ENCODE measurements at places on chromosomes 13 and 19.

- DNase-seq = no peak
Measured at GRCh38 chr19:33441277-33441699, 67.8 kb downstream of the CEBPG start.

DNA sequence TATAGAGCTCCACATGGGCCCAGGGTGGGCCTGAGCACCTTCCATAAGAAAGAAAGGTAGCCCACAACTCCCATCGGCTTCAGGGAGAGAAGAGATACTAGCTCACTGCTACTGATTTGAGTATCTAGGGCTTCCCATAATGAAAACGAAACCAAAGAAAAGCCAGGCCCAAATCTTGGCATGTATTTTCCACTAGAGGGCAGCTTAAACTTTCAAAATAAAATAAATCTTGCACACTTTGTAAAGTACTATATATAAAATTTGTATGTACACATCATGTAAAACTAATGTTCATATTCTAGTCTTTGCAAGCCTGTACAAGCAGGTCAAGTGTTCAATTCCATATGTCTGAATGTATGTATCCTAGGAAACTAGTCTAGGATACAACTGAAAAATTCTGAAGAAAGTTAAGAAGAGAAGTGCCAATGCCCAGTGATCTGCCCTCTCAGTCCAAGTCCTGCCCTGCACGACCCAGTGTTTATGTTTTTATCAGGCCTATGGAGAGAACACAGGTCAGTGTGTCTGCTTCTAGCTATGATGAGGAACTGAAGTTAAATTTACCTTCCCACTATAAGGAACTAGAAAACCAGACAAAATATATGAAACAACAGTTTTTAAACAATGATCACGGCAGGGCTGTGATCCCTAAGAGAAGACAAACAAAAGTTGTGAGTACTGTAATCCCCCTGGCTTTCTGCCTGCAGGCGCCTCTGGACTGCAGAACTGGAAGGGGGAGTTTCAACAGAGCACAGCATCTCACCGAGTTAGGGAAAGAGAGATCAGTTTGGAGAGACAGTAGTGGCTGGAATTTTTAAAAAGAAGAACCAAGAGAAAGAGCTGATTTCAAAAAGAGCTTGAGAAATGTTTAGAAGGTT, 475.7 kb downstream of the UQCRFS1 start:
- peak; percentile 52 for DNase-seq

- DNase-seq = no peak
Measured at GRCh38 chr13:83449668-83450395, 432.4 kb downstream of the SLITRK1 start.

DNA sequence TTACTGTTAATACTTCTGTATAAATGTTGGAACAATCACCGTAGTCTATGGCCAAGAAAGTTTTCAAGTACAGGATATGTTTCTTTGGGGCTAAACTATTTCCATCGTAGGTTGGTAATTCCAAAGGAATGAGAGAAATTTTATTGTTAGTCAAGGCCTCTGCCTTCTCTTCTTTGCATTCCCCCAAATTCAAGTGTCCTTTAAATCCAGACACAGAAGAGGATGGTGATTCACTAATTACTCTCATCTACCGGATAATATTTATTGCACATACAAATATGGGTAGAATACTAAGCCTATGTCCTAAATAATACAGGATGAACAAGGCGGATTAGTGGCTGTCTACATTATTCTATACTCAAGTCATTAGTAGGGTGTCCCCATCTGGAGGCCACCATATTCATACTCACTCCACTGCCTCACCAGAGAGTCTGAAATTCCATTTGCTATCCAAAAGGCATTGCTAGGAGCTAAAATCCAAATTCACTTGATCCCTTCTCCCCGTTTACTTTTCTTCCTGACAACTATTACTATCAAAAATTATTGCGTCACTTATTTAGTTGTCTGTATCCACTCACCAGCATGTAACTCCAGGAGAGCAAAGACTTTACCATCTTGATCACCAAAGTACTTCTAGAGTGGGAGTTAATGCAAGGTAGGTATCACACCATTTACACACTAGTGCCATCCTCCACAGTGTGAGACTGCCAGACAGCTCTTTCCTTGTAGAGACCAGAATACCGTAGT, 82.4 kb upstream of the SGCG start:
- no peak for DNase-seq

DNA sequence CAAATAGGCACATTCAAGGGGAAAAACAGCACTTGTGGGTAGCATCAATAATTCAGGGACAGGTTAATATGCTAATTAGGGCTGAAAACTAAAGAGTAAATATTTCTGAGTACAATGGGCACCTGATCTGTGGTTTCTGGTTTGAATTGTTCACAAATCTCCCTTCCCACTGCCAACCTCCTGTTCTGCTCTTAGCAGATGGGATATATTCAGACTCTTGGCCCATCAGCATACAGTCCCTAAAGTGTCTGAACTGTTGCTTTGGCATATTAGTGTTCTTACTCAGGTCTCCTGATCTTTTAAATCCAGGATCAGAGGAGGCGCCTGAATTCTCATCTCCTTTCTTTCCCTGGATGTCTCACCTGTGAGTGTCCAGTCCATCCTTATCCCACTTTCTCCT, 8.2 kb upstream of the LRCH1 start:
- peak; percentile 14 for DNase-seq

- no peak for DNase-seq
Measured at GRCh38 chr13:36612230-36612629, 61.6 kb upstream of the SERTM1 start.

- DNase-seq = no peak
Measured at GRCh38 chr13:54394085-54394700, 1365.6 kb downstream of the OLFM4 start.

DNA sequence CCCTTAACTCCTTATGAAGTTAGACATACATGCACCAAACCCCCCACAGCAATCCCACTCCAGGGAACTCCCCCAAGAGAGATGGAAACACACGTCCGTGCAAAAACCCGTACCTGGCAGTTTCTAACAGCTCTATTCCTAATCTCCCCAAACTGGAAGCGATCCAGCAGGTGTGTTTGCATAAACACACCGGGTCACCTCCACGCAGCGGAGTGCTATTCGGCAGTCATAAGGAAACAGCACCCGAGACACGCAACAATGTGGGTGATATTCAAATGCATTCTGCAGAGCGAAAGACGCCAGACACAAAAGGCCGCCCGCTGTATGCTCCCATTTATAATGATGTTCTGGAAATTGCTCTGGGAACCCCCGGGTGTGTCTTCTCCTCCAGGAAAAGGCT, 6.8 kb upstream of the ZNRF4 start:
- no peak for DNase-seq

DNA sequence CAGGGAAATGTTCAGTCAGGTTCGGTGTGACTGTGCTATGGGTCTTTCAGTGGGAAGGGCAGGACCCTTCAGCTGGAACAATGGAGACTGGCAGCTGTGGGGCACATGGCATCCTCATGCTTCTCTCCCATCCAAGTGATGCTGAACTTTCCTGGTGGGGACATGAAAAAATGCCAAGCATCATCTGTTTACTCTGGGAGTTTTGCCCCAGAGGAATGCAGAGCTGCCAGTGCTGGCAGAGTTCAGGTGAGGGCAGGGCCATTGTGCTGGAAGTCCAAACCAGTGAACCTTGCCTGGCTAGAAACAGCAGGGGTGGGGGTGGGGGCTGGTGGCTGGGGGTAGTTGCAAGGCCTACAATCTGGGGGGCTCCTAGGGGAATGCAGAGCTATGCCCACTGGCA, 1320.6 kb downstream of the PCDH9 start:
- no peak for DNase-seq

GRCh38 chr13:44147648-44148047, 226.0 kb upstream of the SERP2 start:
- no peak for DNase-seq

DNA sequence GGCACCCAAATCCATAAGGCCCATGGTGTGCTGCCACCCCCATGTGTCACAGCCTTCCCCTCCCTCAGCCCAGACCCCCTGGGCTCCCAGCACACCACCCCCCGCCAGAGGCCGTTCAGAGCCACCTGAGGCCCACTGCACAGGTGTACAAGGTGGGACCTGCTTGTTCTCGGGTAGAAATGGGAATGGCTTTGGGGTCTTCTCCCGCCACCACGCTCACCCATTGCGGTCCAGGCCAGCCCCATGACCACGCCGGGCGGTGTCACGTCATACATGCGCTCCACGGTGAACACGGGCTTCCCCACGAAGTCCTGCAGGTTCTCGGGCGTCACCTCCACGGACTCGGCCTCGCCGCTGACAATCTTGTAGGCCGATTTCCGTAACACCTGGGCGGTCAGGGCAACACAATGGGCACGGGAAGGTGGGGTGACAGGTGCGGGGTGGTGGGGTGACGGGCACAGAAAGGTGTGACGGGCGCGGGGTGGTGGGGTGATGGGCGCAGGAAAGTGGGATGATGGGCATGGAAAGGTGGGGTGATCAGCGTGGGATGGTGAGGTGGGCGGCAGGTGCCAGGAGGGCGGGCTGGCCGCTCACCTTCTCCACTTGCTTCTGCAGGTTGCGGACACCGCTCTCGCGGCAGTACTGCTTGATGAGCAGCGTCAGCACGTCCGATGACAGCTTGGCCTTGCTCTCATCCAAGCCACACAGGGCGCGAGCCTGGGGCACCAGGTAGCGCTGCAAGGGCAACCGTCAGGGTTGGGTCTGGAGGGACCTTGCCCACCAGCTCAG, 4.3 kb downstream of the RPL36 start:
- DNase-seq = no peak

DNA sequence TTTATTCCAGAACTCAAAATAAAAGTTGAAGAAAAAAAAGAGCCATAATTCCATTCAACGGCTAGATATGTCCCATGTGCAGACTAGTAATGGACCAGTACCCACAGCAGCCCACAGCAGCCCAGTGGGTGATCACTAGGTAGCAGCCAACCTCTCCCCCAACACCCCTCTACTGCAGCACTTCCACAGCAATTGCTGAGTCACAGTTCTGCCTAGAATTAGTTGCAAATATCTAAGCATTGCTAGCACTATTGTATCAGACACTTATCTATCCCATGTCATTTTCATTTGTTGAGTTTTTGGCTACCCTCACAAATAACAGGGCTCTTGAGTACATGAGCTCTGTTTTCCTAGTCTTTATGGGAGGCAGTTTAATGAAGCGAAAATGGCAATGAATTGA, 258.7 kb downstream of the RAP2A start:
- no peak for DNase-seq

GRCh38 chr13:37306778-37307544, 201.5 kb upstream of the CSNK1A1L start:
- no peak for DNase-seq

- no peak for DNase-seq
Measured at GRCh38 chr13:36807616-36808015, 11.4 kb upstream of the RFXAP start.

DNA sequence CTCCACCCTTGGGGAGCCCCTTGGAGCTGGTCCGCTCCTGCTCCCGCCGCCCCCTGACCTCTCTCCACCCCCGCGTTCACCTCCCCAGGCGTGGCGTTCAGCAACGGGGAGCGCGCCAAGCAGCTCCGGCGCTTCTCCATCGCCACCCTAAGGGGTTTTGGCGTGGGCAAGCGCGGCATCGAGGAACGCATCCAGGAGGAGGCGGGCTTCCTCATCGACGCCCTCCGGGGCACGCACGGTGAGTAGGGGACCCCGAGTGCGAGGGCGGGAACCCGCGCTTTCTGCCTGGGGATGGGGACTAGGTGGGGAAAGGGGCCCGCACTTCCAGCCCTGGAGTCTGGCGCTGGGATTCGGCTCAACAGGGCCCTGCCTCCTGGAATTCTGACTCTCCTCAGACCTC, 1.7 kb downstream of the CYP2A13 start:
- no peak for DNase-seq

DNA sequence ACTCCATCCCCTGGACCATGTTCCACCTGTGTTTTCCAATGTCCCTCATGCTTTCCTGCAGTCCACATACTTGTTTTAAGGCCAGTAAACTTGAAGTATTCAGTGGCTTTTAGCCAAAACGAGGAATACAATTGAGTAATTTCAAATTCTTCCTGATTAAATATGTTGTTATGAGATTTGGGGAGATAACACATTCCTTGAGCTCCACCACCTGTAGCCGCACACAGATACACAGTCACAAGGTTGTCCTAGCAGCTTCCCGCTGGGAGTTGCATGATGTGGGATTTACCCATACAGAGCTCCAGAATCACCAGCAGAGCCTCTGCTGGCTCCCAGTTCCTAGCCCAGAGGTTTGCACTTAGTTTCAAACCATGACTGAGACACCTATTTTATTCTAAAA, 53.6 kb upstream of the FRY start:
- DNase-seq = no peak

GRCh38 chr13:50843257-50844083, at the start of gene DLEU7:
Gene DLEU7 (minus strand): TSS chr13:50843692. CDS start chr13:50843646, 46 bp downstream.
- DNase-seq = no peak

DNA sequence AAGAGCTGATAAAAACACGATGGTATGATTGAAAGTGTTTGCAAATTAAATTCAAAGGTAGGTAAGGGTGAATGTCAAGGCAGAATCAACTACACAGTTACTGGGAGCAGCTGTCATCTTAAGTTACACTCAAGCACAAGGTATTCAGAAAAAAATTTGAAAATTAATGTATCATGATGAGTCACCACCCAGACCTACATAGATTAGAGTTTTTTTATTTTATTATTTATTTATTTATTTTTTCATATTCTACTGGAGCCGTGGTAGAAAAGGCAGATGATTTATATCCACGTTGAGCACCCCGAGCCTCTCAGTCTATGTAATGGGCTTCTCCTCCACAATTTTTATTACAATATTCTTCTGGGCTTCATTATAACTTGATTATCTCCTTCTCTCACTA, 728.9 kb upstream of the ARGLU1 start:
- no peak for DNase-seq

GRCh38 chr13:94703721-94704314, 8.5 kb downstream of the SOX21 start:
- DNase-seq = no peak

- DNase-seq = no peak
Measured at GRCh38 chr13:42378383-42378780, 106.4 kb downstream of the AKAP11 start.

DNA sequence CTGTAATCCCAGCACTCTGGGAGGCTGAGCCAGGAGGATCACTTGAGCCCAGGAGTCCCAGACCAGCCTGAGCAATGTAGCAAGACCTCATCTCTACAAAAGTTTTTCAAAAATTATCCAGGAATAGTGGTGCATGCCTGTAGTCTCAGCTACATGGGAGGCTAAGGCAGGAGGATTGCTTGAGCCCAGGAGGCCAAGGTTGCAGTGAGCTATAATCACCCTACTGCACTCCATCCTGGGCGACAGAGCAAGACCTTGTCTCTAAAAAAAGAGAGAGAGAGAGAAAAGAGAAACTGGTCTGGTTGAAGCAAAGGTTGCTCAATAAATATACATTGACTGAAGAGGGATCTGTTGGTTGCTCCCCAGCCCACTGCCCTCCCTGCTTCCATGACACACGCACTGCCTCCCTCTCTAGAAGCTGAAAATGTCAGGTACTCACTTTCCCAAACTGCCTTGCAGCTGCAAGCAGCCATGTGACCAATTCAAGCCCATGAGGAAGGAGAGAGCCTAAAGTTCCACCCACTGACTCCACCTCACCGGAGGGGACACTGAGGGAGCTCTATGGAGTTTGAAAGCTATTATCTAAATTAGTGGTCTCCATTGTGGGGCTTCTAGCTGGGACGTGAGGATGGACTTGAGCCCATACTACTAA, 14.0 kb downstream of the CEACAM16 start:
- DNase-seq = no peak

- no peak for DNase-seq
Measured at GRCh38 chr13:40697711-40698110, 31.3 kb upstream of the FOXO1 start.

- no peak for DNase-seq
Measured at GRCh38 chr13:79548902-79549301, 67.9 kb downstream of the NDFIP2 start.
